ENCODE measurements at places on chromosomes 4 and X.

- peak; percentile 2 for DNase-seq
Measured at GRCh38 chr4:105306158-105306781, 159.6 kb downstream of the TET2 start.

DNA sequence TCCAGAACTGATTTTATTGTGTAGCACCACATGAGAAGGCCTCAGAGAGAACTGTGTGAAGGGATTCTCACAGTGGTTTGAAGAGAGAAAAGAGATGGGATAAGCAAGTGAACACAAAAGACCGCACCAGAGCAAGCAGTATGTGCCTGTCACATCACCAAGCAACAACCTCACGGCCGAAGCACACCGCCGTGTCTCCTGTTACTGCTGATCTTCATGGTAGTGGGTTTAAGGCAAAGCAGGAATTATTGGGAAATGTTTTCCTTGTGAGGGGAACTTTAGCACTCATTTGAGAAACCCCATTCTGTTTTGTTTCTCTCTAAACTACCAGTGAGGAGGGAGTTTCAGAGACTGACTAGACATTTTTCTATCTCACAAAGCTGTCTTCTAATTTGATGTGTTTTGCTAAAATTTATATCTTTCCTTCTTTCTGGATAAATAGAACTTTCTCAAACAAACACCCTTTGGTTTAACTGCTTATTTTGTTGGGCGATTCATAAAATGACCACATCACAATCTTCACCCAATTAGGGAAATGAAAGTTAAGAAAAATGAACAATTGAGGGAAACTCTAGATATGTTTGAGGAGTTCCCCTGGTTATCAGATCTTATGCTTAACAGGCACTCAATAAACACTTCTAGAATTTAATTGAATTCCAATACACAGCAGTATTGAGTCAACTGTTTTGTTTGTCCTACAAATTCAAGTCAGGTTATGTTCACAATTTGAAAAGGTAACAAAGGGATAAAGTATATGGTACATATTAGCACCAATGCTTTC lies 16.5 kb downstream of the SH3KBP1 start:
- no peak for DNase-seq

GRCh38 chrX:107054978-107055377 lies 55.0 kb upstream of the MORC4 start:
- no peak for DNase-seq

- no peak for DNase-seq
Measured at GRCh38 chrX:97309487-97310116, 425.9 kb downstream of the RPA4 start.

GRCh38 chr4:121736735-121737351 lies 28.1 kb downstream of the SMIM43 start:
- DNase-seq: peak; percentile 68

GRCh38 chr4:98620087-98620784 lies 38.2 kb downstream of the TSPAN5 start:
- no peak for DNase-seq

- peak; percentile 25 for DNase-seq
Measured at GRCh38 chr4:52015366-52015765, 4.8 kb downstream of the LRRC66 start.

GRCh38 chrX:66126662-66127061 lies 37.4 kb upstream of the HEPH start:
- DNase-seq: no peak

DNA sequence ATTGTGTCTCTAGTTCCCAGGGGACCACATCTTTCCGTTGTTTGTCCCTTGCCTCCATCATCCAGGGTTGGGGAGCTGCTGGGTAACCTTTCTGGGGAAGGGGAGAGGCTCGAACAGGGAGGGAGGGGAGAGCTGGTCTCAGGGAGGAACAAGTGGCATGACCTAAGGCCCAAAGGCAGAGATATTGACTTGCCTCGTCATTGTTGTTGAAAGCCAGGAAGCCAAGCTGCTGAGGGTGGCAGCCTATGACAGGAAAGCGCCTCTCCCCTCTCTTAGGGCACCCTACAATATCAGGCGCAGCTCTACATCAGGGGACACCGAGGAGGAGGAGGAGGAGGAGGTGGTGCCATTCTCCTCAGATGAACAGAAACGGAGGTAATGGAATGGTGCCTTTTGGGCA lies 20.8 kb downstream of the ZNF185 start:
- no peak for DNase-seq

Measured in fibroblast of skin of scalp (primary cell).